ENCODE measurements at places on chromosomes 2 and 18.

DNA sequence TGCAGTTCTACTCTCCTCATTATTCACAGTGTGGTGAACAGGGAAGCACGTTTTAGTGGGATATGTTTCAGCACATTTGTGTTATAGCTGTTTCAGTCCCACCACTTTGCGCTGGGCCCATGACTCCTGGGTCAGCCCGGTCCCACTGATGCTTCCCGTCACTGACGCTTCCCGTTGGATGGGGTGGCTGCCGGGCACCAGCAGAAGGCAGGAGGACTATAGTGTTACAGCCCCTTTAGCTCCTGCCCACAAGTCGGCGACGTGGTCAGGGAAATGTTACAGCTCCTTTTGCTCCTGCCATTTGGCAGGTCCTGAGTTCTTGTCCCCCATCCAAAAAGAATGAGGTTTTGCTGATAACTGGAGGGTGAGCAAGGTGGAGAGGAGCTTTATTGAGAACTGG is 732.2 kb downstream of the NR4A2 start:
- DNase-seq = no peak

DNA sequence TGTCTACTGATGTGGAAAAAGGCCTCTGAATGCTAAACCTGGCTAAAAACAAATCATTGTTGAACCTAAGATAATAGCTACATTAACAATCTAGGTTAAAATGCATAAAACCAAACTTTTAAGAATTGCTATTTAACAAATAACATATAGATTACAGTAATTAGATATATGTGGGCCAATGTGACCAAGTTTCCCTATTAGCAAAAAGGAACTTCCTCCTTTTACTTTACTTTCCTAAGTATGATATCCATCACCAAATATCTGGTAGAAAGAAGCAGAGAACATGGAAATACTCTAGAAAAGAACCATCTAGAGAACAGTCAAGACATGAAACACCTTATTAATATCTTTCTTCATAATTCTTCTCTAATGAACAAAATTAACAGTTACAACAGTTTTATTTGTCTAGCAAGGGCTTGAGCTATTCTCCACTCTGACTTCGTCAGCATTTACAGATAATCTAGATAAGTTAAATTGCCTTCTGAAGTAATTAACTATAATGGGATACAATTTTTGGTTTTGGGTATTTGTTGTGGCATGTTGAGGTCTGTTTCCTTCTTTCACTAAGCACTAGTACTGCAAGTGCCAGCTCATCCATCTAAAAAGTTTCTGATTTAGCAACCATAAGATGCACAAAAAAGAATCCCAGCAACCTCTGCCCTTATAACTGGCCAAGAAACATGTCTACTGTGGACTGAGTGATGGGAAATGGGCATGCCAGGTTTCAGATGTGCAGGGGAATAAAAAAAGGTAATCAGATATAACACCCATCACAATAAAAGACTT is 53.3 kb downstream of the MEMO1 start:
- DNase-seq = no peak

GRCh38 chr2:47172922-47173695 is 18.0 kb upstream of the STPG4 start:
- DNase-seq = no peak

DNA sequence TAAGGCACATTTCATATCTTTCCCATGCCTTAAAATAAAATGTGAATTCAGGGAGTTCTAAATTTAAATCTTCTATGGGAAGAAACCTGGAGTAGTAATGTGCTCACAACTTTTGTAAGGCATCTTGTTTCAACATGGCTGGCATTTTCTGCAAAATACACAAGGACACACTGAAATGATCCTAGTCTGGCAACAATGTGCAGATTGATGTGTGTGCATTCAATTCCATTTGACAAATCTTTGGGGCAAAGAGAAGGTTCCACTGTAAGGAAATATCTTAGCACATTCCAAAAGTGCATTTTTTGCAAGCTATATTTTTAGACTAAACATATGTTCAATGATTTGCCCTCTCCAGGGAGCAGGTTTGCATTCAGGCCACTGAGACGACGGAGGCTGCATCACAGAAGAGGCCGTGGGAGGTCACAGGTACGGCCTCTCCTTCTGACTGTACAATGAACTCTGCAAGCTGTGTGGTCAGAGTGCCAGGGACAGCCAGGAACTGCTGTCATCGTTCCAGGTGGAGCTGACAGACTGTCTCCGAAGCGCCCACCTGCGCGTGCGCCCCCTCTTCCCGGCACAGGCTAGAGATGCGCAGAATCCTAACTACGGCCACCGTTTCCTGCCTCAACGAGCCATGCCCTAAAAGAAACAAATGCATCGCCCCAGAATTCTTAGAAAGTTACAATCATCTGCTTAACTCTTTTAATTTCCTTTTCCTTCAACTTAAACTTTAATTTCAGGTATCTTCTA is 149.2 kb upstream of the POU3F3 start:
- DNase-seq = no peak

DNA sequence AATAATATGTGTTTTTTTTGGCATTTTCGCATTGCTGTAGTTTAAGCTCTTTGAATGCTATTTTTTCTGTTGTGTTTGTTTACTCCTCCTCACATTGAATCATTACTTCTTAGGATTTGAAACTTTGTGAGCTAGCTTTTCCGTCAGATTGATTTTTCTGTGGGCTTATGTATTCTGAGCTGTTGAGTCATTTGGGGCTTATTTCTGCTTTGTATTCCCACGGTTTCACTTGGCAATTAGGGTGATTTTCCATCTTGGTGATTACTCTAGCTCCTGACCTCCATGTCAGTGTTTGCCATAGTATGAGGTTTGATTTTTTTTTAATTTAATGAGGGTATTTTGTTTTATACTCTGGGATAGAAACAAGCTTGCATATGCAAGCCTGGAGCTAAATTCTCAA is 200.0 kb downstream of the CCDC102B start:
- no peak for DNase-seq

- DNase-seq = no peak
Measured at GRCh38 chr2:63736354-63736753, 105.3 kb upstream of the UGP2 start.

GRCh38 chr18:9365406-9365805 is 30.8 kb downstream of the TWSG1 start:
- DNase-seq = no peak

GRCh38 chr2:23617811-23618215 is 232.8 kb downstream of the KLHL29 start:
- no peak for DNase-seq

- no peak for DNase-seq
Measured at GRCh38 chr2:148557844-148558436, 86.6 kb upstream of the EPC2 start.

DNA sequence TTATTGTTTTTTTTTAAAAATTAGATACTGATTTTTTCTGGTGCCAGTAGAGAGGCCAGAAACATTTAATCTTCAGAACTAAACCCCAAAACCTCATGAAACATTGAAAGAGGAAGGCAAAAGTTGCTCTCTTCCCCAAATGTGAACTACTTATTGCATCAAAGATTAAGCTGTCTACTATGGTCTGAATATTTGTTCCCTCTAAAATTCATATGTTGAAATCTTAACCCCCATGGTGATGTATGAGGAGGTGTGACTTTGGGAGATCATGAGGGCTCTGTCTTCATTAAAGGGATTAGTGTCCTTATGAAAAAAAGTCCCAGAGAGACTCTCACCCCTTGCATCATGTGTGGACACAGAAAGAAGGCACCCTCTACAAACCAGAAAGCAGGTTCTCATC is 28.2 kb upstream of the SLC8A1 start:
- DNase-seq = no peak
